ENCODE measurements at places on chromosomes 3 and 15. TPM values are rescaled to one million over a fixed set of nuclear protein-coding genes. Genes with fewer than 3 reads are reported as not detected.
A peak's percentile ranks its signal among the peaks of the same experiment; 100 is the strongest.

GRCh38 chr3:1131166-1131565, 38.3 kb downstream of the CNTN6 start:
- no peak for DNase-seq
- H3K27me3 ChIP-seq, result no peaks in the 10 kb centered on the region
- H3K27ac ChIP-seq, result no peak overlapping the region
- no peaks in the 10 kb centered on the region for H3K36me3 ChIP-seq
- H3K4me3 ChIP-seq, result no peak overlapping the region

DNA sequence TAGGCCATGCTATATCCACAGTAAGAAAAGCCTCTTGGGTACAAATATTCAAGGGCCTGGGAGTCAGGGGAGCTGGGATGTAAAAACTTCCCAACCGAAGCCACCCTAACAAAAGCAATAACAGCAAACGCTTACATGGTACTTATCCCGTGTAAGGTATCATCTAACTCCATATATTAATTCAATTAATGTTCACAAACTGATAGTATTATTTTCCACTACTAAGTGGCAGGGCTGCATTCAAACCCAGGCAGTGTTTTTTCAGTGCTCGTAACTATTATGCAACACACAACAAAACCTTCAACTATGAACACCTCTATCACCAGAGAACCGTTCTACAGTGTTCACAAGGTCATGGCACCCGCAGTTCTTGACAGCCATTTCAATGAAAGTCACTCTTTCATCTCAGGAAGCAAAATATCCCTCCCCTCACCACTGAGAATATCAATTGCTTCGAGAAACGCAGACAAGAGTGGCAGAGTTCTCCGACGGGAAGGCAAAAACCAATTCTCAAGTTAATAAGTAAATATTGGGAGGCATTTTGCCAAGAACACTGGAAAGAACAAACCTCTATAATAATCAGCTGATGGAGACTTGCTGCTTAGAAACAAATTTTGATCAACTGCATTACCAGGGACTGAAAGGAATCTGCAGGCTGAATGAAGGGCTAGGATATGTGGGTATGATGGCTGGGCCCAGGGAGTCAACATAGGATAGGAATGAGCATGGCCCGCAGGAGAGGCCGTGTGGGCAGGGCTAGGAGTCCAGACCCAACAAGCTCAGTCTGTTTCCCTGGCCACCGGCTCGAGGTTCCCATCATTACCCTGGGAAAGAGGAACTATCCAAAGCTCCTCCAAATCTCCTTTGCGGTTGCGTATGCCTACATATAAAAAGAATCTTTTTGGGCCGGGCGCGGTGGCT, 72.3 kb downstream of the XXYLT1 start:
- DNase-seq, result no peak
- peak overlapping the region; percentile 53 for H3K27ac ChIP-seq
- H3K4me3 ChIP-seq, result no peak overlapping the region
- no peaks in the 10 kb centered on the region for H3K27me3 ChIP-seq
- H3K4me1 ChIP-seq, result peaks cover 34% of the 10 kb centered on the region

GRCh38 chr3:58077596-58078285, 69.5 kb downstream of the FLNB start:
- no peak for DNase-seq
- H3K4me1 ChIP-seq, result peaks cover 32% of the 10 kb centered on the region
- peak overlapping the region; percentile 34 for H3K27ac ChIP-seq
- H3K4me3 ChIP-seq, result no peak overlapping the region
- peaks cover 20% of the 10 kb centered on the region for H3K36me3 ChIP-seq
- no peaks in the 10 kb centered on the region for H3K27me3 ChIP-seq

- H3K36me3 ChIP-seq, result no peaks in the 10 kb centered on the region
- no peaks in the 10 kb centered on the region for H3K4me1 ChIP-seq
- DNase-seq, result no peak
- H3K27me3 ChIP-seq, result no peaks in the 10 kb centered on the region
- H3K4me3 ChIP-seq, result no peak overlapping the region
Observed at GRCh38 chr3:40532252-40532651, 7.5 kb downstream of the ZNF621 start.

DNA sequence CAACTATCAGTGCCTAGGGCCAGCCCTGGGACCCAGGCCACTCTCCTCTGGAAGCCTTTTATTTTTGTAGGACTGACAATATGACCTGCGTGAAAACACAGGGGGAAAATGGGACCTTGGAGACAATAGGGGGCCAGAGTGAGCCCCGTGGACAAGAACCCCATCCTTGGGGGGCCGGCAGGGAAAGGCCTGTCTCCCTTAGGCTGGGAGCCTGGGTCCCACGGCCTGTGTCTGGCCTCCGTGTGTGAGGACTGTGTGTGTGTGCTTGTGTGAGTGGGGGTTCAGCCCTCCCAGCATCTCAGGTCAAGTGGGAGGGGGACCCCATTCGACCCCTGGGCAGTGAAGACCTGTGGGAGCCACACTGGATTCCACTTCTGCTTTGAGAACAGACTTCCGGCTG, 53.3 kb downstream of the EXOG start:
- no peak overlapping the region for H3K4me3 ChIP-seq
- no peaks in the 10 kb centered on the region for H3K27me3 ChIP-seq
- no peak overlapping the region for H3K27ac ChIP-seq
- no peak for DNase-seq

DNA sequence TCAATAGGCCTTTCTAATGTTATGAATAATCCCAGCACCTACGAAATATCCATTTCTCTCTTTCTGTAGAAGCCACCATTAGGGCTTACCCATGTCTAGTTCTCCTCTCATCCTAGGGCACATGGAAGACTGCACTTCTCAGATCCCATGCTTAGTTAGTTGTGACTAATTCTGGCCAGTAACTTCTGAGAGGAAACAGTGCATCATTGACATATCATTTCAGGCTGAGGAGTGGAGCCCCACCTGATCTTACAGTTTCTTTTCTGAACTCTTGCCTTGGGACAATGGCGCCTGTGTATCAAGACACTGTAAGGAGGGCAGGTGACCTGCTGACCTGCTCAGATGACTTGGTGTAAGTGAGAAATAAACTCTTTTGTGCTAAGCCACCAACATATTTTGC, 39.4 kb upstream of the TBL1XR1 start:
- no peak for DNase-seq
- H3K4me1 ChIP-seq, result no peaks in the 10 kb centered on the region
- H3K4me3 ChIP-seq, result no peak overlapping the region
- no peaks in the 10 kb centered on the region for H3K36me3 ChIP-seq

DNA sequence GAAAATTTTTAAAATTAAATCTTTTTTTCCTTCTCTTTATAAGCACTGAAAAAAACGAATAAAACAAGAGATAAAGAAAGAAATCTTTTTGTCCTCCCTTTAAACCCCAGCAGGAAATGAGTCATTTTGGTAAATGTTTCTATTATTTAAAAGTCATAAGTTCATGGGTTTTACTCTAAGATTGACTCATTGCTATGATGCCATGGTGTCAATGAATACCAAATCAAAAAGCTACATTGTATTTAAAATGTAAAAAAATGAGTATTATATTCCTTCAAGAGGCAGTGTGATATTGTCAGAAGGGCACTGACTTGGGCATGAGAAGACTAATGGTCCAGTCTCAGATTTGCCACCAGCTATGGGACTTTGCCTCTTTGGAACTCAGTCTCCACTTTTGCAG, 303.4 kb upstream of the DNAJC19 start:
- no peaks in the 10 kb centered on the region for H3K27me3 ChIP-seq
- no peaks in the 10 kb centered on the region for H3K36me3 ChIP-seq
- no peak overlapping the region for H3K4me3 ChIP-seq
- no peak for DNase-seq
- H3K4me1 ChIP-seq, result no peaks in the 10 kb centered on the region

- no peak for DNase-seq
- H3K4me3 ChIP-seq, result no peak overlapping the region
- H3K4me1 ChIP-seq, result peaks cover 16% of the 10 kb centered on the region
- no peaks in the 10 kb centered on the region for H3K36me3 ChIP-seq
- H3K27me3 ChIP-seq, result no peaks in the 10 kb centered on the region
- no peak overlapping the region for H3K27ac ChIP-seq
Observed at GRCh38 chr15:40250771-40251483, 12.1 kb downstream of the PAK6 start.

- no peaks in the 10 kb centered on the region for H3K4me1 ChIP-seq
- no peak overlapping the region for H3K4me3 ChIP-seq
- H3K36me3 ChIP-seq, result no peaks in the 10 kb centered on the region
- no peak overlapping the region for H3K27ac ChIP-seq
- H3K27me3 ChIP-seq, result no peaks in the 10 kb centered on the region
- DNase-seq, result no peak
Observed at GRCh38 chr15:99683000-99683670, 50.1 kb downstream of the LYSMD4 start.

DNA sequence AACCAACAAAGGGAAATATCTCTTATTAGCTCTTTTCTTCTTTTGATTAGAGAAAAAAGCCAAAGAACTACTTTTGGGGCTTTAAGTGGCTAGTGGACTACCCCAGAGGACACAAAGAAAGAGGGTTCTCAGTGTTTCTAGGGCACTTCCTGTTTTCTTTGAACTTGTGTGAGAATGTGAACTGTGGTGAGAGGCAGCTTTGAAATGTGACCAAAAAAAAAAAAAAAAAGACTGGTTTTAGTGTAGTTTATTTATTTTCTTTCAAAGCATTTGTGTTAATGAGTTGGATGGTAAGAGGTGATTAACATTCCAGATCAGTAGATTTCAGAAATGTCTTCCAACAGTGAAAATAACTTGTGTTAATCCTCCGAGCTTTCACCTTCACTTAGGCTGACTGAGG, 32.4 kb downstream of the SELENOT start:
- H3K4me1 ChIP-seq, result no peaks in the 10 kb centered on the region
- no peaks in the 10 kb centered on the region for H3K36me3 ChIP-seq
- H3K27me3 ChIP-seq, result no peaks in the 10 kb centered on the region

- H3K27ac ChIP-seq, result no peak overlapping the region
- no peak for DNase-seq
- no peaks in the 10 kb centered on the region for H3K4me1 ChIP-seq
- no peak overlapping the region for H3K4me3 ChIP-seq
Observed at GRCh38 chr15:73856458-73857192, 16.7 kb upstream of the TBC1D21 start.

GRCh38 chr15:25740383-25741255, 122.5 kb downstream of the ATP10A start:
- no peaks in the 10 kb centered on the region for H3K4me1 ChIP-seq
- H3K4me3 ChIP-seq, result no peak overlapping the region
- H3K36me3 ChIP-seq, result no peaks in the 10 kb centered on the region
- no peak for DNase-seq

GRCh38 chr15:65451989-65452388, 29.2 kb upstream of the IGDCC4 start:
- no peak for DNase-seq
- H3K36me3 ChIP-seq, result peaks cover 23% of the 10 kb centered on the region
- no peak overlapping the region for H3K4me3 ChIP-seq
- H3K27ac ChIP-seq, result no peak overlapping the region

DNA sequence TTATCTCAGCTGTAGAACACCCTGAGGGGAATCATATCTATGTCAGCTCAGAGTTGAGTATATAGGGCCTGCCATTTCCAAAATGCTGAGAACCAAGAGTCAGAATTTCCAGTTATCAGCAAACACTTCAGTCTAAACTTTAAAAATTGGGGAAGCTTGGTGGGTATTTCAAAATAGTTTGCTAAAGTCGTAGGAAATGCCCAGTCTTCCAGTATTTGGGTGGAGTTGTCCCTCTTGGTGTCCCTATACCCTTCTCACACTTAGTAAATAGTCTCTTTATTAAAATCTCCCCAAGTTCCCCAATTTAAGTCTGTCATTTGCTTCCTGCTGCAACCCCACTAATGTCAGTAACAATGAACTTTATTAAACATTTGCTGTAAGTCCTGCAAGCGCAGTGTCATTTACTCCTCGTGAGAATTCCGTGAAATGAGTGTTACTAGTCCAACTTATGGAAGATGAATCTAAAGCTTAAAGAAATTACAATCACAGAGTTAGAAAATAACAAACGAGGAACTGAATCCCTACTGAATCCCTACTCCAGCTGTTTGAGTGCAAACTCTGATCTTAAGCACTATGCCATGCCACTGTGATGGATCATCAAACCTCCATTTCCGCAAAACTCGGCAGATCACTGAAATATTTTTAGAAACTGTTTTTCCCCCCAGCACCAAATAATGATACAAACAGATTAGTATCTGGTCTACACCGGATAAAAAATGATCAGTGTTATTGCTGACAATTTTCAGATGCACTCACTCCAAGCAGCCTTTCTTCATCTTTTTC, 341.7 kb upstream of the PROK2 start:
- no peaks in the 10 kb centered on the region for H3K36me3 ChIP-seq
- no peaks in the 10 kb centered on the region for H3K4me1 ChIP-seq
- no peaks in the 10 kb centered on the region for H3K27me3 ChIP-seq
- H3K27ac ChIP-seq, result no peak overlapping the region
- no peak for DNase-seq

GRCh38 chr3:38147421-38147820, 9.0 kb downstream of the MYD88 start:
- no peaks in the 10 kb centered on the region for H3K36me3 ChIP-seq
- no peak overlapping the region for H3K27ac ChIP-seq
- no peak for DNase-seq
- H3K27me3 ChIP-seq, result no peaks in the 10 kb centered on the region

- H3K27ac ChIP-seq, result no peak overlapping the region
- no peaks in the 10 kb centered on the region for H3K4me1 ChIP-seq
- no peaks in the 10 kb centered on the region for H3K36me3 ChIP-seq
- H3K27me3 ChIP-seq, result no peaks in the 10 kb centered on the region
- no peak for DNase-seq
Observed at GRCh38 chr3:165382672-165383071, 186.5 kb upstream of the SLITRK3 start.

GRCh38 chr3:181999314-181999713, 287.6 kb downstream of the SOX2 start:
- no peak overlapping the region for H3K4me3 ChIP-seq
- no peaks in the 10 kb centered on the region for H3K4me1 ChIP-seq
- no peak overlapping the region for H3K27ac ChIP-seq
- DNase-seq, result no peak

- no peaks in the 10 kb centered on the region for H3K4me1 ChIP-seq
- peaks cover 2% of the 10 kb centered on the region for H3K27me3 ChIP-seq
- H3K36me3 ChIP-seq, result no peaks in the 10 kb centered on the region
- DNase-seq, result no peak
- no peak overlapping the region for H3K27ac ChIP-seq
Observed at GRCh38 chr3:14797731-14798130, 21.0 kb upstream of the FGD5 start.

GRCh38 chr3:94132777-94133176, 69.9 kb downstream of the NSUN3 start:
- no peak for DNase-seq
- no peaks in the 10 kb centered on the region for H3K27me3 ChIP-seq
- no peak overlapping the region for H3K4me3 ChIP-seq
- H3K4me1 ChIP-seq, result no peaks in the 10 kb centered on the region
- H3K36me3 ChIP-seq, result no peaks in the 10 kb centered on the region

The GOLGA6B gene
- not detected for total RNA-seq

The EFCAB12 gene
- total RNA-seq, result 0.54 TPM

The DLL4 gene
- total RNA-seq, result 0.31 TPM

The NRG4 gene
- total RNA-seq, result 0.39 TPM

The VPS39 gene
- total RNA-seq, result 55.2 TPM

The PLSCR2 gene
- 0.54 TPM for total RNA-seq

The PEX5L gene
- total RNA-seq, result 0.23 TPM

The CILP gene
- total RNA-seq, result 0.08 TPM

The GLDN gene
- total RNA-seq, result 0.57 TPM

The SNTN gene
- not detected for total RNA-seq

The MAP1A gene
- total RNA-seq, result 1.6 TPM

The SLC9C1 gene
- total RNA-seq, result not detected

The B3GNT5 gene
- 22.8 TPM for total RNA-seq

The SLC22A14 gene
- 0.13 TPM for total RNA-seq

The TMCO5A gene
- total RNA-seq, result not detected

All from Panc1 (cell line).